ENCODE measurements at places on chromosomes 7 and 10. TPM values are rescaled to one million over a fixed set of nuclear protein-coding genes. Genes with fewer than 3 reads are reported as not detected.

The TSPAN15 gene
- 6.9 TPM for total RNA-seq

The ABCF2 gene
- total RNA-seq, result 28.8 TPM

DNA sequence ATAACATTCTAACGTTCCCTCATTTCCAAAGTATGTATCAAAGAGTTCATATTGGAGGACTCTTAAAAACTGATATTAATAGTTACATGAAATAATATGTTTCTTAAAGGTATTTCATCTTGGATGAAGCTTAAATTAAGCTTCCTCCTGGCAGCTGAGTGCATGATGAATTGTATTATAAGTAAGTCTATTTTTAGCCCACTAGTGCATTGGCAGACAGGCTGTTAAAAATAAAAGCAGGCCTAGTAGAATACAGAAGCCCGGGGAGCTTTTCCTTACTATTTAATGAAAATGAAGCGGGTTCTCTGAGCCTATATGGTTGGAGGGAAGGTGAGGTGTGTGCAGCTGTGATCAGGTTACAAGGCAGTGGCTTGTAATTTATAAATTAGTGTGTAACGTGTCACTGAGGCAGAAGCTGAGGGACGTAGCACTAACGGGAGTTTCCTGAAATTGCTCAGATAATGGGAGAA, 130.7 kb upstream of the KMT2E start:
- no peak for DNase-seq

- DNase-seq, result no peak
These were observed 6.1 kb downstream of the GPER1 start for GRCh38 chr7:1093916-1094508.

GRCh38 chr7:88523645-88524044, 217.0 kb upstream of the STEAP4 start:
- DNase-seq, result no peak

DNA sequence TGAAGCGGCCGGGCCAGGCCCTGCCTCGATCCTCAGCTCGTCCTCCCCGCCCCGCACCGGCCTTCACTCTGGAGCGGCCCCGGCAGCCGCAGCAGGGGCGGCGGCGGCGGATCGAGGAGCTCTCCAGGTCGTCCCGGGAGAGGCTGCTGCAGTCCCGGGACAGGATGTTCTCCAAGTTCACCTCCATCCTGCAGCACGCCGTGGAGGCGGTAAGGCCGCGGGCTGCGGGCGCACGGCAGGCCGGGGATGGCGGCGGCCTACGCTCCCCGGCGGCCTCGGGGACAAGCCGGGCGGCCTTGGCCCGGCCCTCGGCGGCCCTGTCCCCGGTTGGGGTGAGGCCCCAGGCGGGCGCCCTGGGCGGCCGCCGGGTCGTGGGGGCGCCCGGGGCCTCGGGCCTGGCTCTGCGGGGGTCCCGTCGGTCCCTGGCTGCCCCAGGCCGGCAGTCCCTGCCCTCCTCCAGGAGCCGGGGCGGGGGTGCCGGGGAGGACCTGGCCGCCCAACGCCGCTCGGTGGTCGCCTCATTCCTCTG, 399 bp downstream of the FHIP2A start:
- DNase-seq, result no peak

The CCDC146 gene
- total RNA-seq, result 4.3 TPM

DNA sequence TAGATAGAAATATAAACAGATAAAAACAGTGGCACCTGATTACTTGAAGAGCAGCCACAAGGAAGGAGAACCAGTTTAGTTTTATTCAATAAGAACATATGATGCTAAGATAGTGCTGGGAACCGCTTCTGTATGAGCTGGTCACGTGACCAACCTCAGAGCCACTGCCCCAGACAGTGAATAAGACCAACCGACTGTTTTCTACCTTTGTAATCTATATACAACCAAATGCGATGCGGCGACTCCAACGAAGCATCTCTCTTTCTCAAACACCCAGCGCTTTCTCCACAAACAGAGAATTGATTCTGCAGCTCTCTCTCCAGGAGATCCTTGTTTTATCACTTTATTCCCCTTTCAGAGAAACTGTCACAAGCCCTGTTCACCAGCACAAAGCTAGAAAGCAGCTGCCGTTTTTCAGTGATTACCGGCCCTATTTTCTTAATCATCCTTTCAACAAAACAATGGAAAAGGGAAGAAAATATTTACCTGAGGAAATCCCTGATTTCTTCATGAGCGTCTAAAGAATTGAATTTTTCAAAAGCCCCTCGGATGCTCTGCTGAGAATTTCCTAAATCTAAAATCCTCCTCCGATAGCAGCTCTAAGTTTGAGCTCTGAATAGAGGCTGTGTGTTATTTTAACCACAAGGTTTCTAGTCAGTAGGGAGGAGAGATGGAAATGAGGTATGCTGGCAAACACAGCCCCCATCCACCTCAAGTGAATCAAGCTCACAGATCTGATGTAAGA, 55.7 kb upstream of the JCAD start:
- DNase-seq, result no peak

- DNase-seq, result no peak
These were observed 509.9 kb downstream of the PARD3 start for GRCh38 chr10:34305189-34305588.

- no peak for DNase-seq
These were observed 30.3 kb upstream of the ATXN7L1 start for GRCh38 chr7:105906695-105907094.

DNA sequence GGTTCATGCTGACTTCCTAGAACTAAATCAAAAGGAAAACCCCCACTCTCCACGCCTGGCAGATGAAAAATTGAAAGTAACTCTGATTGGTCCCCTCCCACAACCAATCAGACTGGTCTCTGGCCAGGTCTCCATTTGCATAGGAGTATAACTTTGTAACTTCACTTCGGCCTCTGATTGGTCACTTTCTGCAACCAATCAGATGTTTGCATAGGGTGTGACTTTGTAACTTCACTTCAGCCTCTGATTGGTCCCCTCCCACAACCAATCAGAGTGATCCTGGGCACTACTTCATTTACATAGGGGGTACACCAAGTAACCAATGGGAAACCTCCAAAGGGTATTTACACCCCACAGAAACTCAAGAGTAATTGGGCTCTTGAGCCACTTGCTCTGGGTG, 306.6 kb upstream of the PFKP start:
- no peak for DNase-seq

DNA sequence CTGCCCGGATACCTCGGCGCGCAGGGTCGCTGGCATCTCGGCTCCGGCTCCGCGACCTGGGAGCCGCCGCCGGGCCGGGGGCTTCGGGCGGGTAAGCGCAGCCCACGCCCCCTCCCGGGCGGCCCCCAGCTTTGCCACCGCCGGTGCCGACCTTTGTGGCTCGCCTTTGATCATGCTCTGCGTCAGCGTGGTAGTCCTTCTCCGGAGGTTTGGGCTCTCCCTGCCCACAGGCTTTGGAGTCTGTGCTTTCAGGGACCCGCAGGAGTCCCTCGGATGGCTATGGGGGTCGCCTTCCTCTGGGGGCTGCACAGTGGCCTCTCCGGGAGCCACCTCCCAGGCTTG, 7.3 kb downstream of the ATP6V1F start:
- DNase-seq, result no peak

DNA sequence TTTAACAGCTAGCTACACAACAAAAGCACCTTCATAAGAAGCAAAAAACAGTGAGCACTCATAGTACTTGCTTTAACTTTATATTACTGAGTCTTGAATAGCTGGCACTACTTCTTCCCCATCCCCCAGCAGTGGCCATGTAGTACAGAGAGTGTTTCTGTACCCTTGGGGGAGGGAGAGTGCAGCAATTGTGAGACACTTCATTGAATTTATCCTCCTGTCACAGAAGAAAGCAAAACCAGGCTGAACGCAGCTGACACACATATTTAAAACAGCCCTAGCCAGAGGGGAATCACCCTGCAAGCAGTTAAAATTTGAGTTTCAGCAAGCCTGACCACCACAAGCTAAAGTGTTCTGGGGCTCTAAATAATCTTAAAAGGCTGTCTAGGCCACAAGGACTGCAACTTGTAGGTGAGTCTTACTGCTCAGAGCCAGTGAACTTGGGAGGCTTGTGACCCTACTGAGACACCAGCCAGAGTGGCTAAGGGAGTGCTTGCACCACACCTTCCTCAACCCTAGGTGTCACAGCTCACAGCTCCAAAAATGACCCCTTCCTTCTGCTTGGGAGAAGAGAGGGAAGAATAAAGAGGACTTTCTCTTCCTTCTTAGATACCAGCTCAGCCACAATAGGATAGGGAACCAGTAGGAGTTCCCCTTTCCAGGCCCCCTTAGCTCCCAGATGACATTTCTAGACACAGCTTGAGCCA, 97.7 kb upstream of the MEOX2 start:
- DNase-seq, result no peak

- no peak for DNase-seq
These were observed 630.7 kb upstream of the GRM3 start for GRCh38 chr7:86012971-86013370.

- DNase-seq, result no peak
These were observed 173.3 kb upstream of the BET1 start for GRCh38 chr7:94177441-94177840.

The AKR1C4 gene
- total RNA-seq, result not detected

DNA sequence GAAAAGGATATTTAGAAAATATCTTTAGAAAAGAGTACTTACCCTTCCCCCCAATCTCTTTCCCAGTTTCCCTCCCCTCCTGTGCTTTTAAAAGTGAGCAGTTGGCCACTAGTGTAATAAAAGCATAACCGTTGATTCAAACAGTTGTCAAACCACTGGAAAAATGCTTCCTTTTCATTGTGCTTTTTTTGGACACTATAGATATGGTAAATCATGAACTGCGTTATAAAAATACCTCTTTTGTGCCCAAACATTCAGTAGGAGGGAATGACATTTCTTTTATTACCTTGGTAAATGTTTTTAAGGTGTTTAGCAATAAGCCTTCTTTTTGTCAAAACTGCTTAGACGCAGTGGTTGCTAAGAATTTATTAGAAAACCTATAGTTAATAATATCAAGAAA, 232.4 kb downstream of the SLC25A13 start:
- no peak for DNase-seq

DNA sequence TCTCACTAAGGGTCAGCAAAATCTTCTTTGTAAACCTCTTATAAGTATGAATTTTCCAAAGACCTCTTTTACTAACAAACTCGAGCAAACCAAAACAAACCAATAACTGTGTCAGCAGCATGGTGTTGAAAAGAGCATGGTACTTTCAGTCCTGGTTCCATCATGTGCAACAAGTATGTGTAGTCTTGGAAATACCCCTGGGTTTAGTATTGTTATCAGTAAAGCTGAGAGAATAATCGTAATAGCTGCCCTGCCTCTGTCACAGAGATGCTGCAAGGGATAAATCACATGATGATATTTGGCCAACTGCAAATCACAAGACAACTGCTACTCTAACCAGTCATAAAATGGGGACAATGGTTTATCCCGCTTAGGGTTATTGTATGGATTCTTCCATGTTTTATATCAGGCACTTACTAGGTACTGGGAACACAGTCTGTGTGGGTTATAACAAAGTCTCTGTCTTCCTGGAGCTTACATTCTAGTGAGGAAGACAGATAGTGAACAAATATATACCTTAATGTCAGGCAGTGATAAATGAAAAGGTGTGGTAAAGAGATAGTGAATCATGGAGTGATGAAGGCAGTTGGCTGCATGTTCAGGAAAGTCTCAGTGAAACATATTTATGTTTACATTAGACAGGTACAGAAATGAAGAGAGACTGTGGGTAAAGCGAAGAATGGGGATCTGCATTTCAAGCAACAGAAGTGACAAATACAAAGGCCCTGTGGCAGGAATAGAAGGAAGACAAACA, 60.5 kb upstream of the C10orf90 start:
- no peak for DNase-seq

The C7orf33 gene
- total RNA-seq, result not detected

DNA sequence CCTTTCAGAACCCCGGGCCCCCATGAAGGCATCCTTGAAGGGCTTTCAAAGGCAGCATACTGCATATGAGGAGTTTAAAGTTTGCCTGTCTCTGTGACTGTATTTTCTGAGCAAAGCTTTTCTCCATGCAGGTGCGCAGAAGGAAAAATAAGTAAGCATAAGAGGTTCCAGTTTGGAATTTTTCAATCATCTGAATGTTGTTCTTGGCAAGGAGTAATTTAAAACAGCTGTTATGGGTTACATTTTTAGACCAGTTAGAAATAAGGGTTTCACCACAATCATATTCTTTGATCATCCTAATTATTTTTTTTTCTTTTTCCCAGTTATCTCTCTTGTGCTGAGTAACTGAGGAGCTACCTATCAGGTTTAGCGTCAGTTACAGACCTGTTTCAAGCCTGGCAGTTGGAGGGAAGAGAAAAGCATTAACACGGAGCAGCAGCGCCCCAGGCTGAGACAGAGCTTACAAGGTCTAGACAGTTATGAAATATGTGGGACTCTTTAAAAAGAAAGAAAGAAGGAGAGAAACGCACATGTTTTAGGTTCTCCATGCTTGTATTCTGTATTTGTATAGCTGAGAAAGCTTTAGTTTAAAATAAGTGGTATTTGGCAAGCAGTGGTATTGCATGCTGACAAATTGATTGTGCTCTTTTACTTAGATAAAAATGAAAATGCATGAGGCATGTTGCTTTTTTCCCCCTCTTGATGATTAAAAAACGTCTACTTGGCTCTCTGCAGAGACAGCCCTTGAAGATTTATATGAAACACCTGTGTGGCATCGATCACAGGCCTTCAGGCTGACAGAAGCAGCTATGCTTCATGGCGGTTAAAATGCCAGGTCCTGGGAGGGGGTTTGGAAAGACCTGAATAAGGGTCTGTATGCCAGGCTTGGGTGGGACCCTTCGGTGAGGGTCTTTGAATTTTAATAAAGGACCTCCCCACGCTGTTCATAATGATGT, 157.6 kb downstream of the GRK5 start:
- DNase-seq, result no peak

GRCh38 chr7:149615690-149616270, 118.2 kb upstream of the ZNF746 start:
- DNase-seq, result peak; percentile 72

- DNase-seq, result no peak
These were observed 660.7 kb upstream of the FOXK1 start for GRCh38 chr7:4021413-4021812.

GRCh38 chr10:33212061-33212748, 122.3 kb downstream of the NRP1 start:
- no peak for DNase-seq

The SMKR1 gene
- total RNA-seq, result not detected

The C10orf62 gene
- 0.51 TPM for total RNA-seq

GRCh38 chr10:100341953-100342626, 4.9 kb upstream of the SCD start:
- DNase-seq, result peak; percentile 75
